ENCODE measurements at places on chromosomes 6 and 20.

DNA sequence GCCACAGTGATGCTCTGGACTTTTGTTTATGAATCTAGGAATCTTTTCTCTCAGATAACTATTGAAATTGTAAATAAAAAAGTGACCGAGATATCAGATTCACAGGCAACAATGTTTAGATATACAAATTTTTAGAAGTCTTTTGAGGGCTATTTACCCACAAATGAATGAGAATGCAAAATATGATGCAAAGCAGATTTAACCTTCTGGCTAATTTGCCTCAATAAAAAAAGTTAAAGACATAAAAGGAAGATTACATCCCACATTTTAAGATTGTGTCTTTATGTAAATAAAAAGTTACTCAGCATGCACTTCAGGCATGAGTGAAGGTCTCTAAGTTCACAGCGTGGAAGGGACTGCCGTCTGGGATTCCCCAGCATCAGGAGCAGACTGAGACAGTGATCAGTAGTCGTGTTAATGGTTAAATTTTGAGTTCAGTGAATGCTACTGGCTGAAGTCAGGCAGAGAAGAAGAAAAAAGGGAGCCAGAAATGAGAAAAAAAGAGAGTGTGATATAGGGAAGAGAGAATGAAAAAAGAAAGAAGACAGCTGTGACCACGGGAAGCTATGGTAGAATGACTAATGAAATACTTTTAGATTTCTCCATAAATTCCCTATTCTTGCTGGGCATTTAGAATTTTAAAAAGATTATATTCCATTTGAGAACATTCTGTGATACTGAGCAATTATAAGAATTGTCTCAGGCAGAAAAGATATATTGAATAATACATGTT lies 93.6 kb downstream of the MYB start:
- no peak for DNase-seq

GRCh38 chr20:36105711-36106226 lies 48.8 kb upstream of the EPB41L1 start:
- DNase-seq: peak; percentile 74

GRCh38 chr6:103783329-103783728 lies 1076.4 kb downstream of the HACE1 start:
- DNase-seq: no peak

GRCh38 chr6:48552905-48553304 lies 441.9 kb upstream of the PTCHD4 start:
- DNase-seq: no peak

- DNase-seq: no peak
Observed at GRCh38 chr6:73329201-73329600, 24.9 kb downstream of the DPPA5 start.

GRCh38 chr6:14635195-14635594 lies 517.6 kb downstream of the CD83 start:
- DNase-seq: no peak

DNA sequence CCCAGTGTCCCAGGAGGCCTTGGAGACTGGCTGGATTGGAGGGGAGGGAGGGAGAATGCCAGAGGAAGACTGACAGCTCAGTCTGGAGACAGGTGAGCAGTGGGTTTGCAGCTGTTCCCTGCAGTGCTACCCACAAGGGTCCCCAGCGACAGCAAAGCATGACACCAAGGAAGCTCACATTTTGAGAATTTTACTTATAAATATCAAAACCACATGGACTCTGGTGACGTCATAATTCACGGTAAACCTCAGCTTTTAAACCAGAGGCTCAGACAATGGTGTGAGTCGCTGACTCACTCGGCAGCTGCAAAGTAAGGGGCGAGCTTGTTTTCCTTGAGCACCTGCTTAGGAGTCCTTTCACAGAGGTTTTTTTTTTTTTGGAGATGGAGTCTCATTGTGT lies 65.2 kb downstream of the THBS2 start:
- no peak for DNase-seq

DNA sequence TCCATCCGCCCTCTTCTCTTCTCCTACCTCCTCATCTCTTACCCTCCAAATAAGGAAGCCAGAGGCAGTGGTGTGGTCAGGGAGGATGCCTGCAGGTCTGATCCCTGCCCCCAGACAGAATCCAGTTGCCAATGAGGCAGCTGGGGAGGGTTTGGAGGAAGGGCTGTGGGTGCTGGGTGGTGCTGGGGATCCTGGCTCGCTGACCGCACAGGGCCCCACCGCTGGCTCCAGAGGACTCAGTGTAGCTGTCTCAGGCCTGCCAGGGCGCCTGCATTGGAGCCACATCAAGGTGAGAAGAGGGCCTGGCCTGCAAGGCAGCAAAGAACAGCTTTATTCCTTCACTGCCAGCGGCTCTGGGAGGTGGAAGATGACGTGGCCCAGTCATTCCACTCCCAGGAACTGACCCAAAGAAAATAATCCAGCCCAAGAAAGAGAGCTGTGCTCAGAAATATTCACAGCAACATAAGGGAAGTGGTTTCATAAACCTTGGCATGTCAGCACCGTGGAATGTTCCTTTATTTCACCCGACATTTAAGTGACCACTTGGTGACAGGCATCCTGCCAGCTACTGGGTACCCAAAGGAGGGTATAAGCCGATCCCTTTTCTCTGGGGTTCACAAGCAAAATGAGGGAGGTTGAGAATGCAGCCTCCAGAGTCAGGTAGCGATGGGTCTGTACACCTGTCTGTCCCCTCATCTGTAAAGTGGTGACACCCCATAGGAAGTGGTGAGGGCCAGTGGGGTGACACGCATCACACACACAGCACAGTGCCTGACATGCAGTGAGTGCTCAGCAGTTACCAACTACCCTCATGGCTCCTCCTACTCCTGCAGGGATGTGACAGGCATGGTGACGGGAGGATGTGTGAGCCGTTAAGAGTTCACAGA lies 125.1 kb downstream of the SNX5 start:
- DNase-seq: peak; percentile 72

- no peak for DNase-seq
Observed at GRCh38 chr20:48586730-48587129, 241.1 kb downstream of the PREX1 start.

DNA sequence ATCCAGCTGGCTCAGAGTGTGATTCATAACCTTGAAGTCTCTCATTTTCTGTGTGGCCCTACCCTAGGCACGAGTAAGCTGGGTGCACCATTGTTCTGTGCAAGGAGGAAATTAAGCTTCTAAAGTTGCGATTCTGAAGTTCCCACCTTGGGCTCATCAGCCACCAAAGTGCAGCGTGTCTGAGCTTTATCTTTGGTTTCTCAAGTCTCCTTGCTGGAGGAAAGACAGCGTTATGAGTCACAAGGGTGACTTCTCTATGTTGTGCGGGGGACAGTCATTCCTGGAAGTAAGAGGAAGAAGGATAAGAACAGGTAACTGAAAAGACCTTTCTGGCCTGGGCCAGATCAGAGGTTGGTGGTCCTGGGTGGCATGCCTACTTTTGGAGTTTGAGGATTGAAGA lies 16.8 kb downstream of the MRAP2 start:
- no peak for DNase-seq

GRCh38 chr6:22412994-22413393 lies 116.2 kb upstream of the PRL start:
- no peak for DNase-seq
